ENCODE measurements at places on chromosomes 5 and 9.

DNA sequence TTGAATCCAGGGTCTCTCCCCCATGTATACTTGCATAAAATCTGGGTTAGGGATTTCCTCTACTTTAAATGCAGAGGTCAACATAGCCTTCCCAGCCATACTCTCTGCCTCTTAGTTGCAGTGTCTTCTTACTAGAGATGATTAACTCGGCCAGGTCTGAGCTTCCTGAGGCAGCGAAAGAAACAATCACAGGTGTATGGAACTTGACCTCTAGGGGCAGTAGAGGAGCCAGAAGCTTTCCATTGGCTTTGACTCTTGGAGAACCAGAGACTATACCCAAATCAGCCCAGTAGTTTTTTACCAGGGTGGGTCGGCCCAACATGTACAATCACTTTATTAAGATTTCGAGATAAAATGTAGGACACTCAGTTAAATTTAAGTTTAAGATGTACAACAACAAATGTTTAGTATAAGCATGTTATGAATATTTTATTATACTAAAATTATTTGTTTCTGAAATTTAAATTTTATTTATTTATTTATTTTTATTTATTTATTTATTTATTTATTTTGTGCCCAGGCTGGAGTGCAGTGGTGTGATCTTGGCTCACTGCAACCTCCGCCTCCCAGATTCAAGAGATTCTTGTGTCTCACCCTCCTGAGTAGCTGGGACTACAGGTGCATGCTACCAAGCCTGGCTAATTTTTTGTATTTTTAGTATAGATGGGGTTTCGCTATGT, 48.0 kb upstream of the DMRT3 start:
- no peak for DNase-seq

DNA sequence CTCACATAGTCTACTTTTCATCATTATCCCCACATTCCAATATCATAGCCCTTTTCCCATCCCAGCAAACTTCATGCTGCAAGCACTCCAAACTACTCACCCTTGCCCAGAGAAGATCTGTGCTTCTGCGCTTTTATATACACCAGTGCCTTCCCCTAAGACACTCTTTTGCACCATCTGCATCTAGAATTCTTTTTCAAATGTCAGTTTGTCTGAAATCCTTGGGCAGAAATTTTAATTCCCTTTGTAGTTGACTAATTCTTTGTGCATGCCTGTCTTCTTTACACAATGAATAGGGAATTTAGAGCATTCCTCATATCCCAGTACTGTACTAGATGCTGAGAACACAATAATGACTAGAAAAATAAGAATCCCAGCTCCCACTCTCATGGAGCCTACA, 298.9 kb downstream of the KCNN2 start:
- no peak for DNase-seq

DNA sequence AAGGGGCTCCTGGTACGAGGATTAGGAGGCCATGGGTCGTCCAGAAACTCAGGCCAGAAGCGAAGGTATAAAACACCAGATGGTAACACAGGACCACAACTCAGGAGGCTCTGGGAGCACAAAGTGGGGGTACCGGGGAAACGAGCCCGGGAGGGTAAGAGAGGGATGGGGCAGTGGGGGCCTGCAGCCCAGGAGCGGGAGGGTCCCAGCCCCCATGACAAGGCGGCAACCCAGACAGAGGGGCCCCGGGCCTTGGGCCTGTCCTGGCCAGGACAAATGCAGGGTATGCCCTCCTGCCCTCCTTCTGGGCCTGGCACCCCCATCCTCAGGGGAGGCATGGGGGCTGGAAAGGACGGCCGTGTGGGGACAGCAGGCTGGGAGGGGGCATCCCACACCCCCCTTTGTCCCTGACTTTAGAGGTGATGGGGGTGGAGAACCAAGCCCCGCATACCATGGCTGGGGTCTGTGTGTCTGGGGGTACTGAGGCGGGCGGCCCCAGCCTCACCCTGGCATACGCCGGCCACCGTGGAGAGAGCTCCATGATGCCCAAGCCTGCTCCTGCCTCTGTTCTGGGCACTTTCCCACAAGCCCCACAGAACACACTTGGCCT, 47.0 kb upstream of the EXOC3 start:
- no peak for DNase-seq

GRCh38 chr5:7867260-7867659, 1.6 kb downstream of the FASTKD3 start:
- no peak for DNase-seq

DNA sequence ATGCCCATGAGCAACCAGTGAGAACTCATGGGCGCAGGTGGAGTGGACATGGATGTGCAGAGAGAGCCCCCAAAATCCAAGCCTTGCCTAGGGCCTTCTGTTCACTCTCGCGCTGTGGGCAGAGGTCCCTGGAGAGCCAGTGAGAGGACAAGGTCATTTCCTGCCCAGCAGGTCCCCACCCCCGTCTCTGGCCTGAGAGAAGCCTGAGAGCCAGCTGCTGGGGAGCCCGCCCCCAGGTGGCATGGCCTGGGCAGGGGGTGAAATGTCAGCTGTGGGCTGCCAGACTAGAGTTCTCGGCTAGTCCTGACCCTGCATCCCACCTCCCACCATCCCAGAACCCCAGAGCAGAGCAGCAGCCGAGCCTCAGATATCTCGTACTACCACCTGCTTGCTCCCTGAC, 85.3 kb downstream of the BARX1 start:
- no peak for DNase-seq

DNA sequence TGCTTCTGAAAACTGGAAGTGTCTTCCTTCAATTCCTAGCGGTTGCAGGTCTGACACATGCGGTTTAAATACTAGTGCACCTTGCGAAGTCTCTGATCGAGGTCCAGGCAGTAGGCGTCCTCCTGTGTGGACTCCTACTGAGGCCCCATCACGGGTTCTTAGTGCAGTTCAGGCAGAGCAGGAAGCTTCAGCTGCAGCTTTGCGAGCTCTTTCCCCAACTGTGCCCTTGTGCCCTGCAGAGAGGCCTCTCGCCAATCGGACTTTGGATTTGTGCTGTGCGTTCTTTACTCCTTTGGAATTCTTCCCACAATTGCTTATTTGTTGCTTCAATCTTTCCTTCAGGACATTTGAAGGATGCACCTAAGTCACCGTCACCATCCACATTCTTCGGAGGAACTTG, 40.6 kb upstream of the FAM120AOS start:
- DNase-seq = no peak

GRCh38 chr9:28951945-28952344, 1378.7 kb upstream of the C9orf72 start:
- DNase-seq = no peak

GRCh38 chr9:93186215-93186945, 2.4 kb downstream of the WNK2 start:
- DNase-seq = no peak

- DNase-seq = peak; percentile 10
These were observed at the start of gene ADRA1B for GRCh38 chr5:159915904-159916840. Gene ADRA1B (plus strand): TSS chr5:159916482. CDS start chr5:159916906, 424 bp downstream.
